ENCODE measurements at places on chromosomes 1 and 21. TPM values are rescaled to one million over a fixed set of nuclear protein-coding genes. Genes with fewer than 3 reads are reported as not detected.

ZNF683 gene
- not detected for total RNA-seq

ANGEL2 gene
- 24.4 TPM for total RNA-seq

RGS4 gene
- 23.8 TPM for total RNA-seq

DRAXIN gene
- total RNA-seq: not detected

LCK gene
- 0.42 TPM for total RNA-seq

C1orf52 gene
- 16.1 TPM for total RNA-seq

ADAMTS4 gene
- total RNA-seq: 2.5 TPM

OR2W3 gene
- 1.9 TPM for total RNA-seq

DNA sequence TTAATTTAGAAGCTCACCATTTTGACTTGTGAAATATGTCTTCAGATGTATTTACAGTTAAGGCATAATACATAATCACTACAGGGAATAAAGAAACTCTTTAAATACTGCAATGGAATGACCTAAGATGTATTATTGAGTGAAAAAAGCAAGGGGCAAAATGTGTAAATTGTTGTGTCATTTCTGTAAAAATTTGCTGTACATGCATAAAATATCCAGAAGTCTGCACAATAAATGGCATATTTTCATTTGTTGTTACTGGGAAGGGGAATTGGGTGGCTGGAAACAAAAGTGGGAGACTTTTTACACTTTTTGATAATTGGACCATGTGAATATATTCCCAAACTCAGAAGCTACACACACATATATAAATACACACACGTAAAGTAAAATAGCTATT, 17.1 kb downstream of the LRIG2 start:
- DNase-seq: no peak
- H3K36me3 ChIP-seq: peaks cover under 1% of the 10 kb centered on the region

DNA sequence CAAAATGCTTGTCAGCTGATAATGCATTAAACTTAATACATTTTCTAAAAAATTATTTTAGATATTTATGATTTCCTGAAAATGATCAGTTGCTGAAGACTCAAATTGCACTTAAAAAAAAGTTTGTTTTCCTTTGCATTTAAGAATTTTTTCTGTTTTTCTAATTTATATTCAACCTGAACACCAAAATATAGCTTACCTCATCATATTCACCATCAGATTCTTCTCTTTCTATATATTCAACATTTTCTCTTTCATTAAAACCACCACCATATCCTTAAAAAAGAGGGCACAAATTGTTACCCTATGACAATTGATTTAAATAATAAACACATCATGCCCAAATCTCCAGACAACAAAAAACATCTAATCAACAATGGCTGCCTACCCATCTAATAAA, 8.6 kb downstream of the ZRANB2 start:
- H3K27me3 ChIP-seq: no peaks in the 10 kb centered on the region
- H3K36me3 ChIP-seq: peaks cover 66% of the 10 kb centered on the region
- no peak for DNase-seq
- H3K4me3 ChIP-seq: no peak overlapping the region
- no peak overlapping the region for H3K27ac ChIP-seq

DNA sequence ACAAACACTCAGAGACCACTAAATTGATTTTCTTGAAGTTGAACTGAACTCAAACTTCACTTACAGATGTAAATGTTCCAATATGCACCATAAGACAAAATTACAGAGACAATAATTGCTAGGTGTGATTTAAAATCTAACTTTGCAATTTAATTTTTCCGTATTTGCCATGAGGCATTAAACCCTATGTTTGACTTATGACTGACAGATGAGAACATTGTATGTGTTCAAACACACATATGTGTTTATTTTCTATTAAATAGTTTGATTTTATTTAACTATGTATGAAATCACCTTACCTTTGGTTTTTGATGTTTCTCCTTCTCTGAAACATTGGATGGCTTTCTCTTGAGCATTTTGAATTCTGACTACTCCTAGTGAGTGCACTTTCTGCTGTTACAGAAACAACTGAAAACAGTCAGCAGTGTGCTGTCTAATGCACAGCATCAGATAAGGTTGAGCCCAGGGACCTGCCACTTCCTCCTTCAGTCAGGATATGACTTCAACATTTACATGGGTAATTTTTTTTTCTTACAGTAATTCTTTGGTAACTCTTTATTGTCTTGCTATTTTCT, at the start of gene SAMSN1:
TSS of gene SAMSN1 (minus strand) at position 410 of the 575 bp plus-strand sequence. CDS start at position 356, 54 bp downstream.
- H3K36me3 ChIP-seq: no peaks in the 10 kb centered on the region
- DNase-seq: no peak
- no peak within 1 kb of the TSS for H3K27ac ChIP-seq
- no peaks in the 10 kb centered on the region for H3K4me1 ChIP-seq
- H3K4me3 ChIP-seq: peak within 1 kb of the TSS; percentile 39

DNA sequence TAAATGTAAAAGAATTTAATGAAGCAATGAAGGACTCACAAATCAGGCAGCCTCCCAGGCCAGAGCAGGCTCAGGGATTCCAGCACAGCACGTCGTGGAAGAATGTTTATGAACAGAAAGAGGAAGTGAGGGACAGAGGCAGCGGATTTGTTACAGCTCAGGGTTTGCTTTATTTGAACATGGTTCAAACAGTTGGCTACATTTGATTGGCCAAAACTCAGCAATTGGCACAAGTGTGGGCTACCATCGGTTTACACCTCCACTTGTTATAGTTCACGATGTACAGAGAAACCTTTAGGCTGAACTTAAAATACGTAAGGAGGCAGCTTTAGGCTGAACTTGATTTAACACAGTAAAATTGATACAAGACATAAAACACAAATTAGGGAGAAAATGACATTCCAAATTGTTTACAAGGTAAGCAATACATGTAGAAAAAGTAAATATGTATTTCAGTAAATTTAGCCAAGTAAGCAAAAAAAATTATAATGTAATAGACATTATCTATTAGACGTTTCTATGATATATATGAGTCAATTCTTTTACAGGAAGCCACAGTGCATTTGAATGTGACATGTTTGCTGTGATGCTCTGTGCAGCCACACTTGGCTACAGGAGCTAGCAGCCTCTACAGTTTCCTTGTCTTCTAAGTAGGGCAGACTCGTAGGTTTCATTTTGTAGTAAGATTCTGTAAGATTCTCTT, 126.5 kb downstream of the ADSS2 start:
- H3K36me3 ChIP-seq: no peaks in the 10 kb centered on the region
- peaks cover 6% of the 10 kb centered on the region for H3K4me1 ChIP-seq
- H3K27ac ChIP-seq: no peak overlapping the region
- H3K27me3 ChIP-seq: no peaks in the 10 kb centered on the region
- H3K4me3 ChIP-seq: no peak overlapping the region
- DNase-seq: no peak

GRCh38 chr1:27237112-27237511, 2.7 kb downstream of the WDTC1 start:
- no peak overlapping the region for H3K4me3 ChIP-seq
- no peaks in the 10 kb centered on the region for H3K27me3 ChIP-seq
- DNase-seq: no peak
- H3K36me3 ChIP-seq: no peaks in the 10 kb centered on the region

GRCh38 chr1:34918977-34919561, 10.4 kb downstream of the DLGAP3 start:
- no peak for DNase-seq
- peaks cover 68% of the 10 kb centered on the region for H3K27me3 ChIP-seq
- H3K4me1 ChIP-seq: no peaks in the 10 kb centered on the region
- H3K36me3 ChIP-seq: no peaks in the 10 kb centered on the region
- H3K27ac ChIP-seq: no peak overlapping the region

GRCh38 chr1:9069326-9070100, at the start of gene SLC2A5:
SLC2A5 (minus strand) TSS chr1:9069635; CDS start chr1:9069536, 99 bp downstream.
- H3K27me3 ChIP-seq: no peaks in the 10 kb centered on the region
- H3K4me3 ChIP-seq: peak within 1 kb of the TSS; percentile 34
- no peaks in the 10 kb centered on the region for H3K36me3 ChIP-seq
- peaks cover 70% of the 10 kb centered on the region for H3K4me1 ChIP-seq
- H3K27ac ChIP-seq: peak within 1 kb of the TSS; percentile 67
- DNase-seq: no peak

DNA sequence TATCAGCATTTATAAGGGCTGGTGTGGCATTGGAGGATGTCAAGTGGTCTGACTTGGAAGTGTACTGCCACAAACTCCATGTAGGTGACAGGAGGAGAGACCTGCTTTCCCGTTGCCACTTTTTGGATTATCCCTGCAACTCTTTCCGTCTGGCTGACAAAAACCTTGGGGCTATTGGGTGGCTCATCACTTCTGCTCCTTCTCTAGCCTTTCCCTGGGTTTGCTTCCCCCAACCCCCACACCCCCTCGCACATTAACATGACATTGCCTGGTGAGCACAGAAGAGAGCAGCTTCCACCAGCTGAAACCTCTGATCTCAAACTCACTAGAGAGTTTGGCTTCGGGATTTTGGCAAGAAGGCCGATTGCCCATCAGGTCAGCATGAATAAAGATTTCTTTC, 39.2 kb downstream of the PROX1 start:
- no peak for DNase-seq
- no peak overlapping the region for H3K27ac ChIP-seq
- H3K4me3 ChIP-seq: no peak overlapping the region

DNA sequence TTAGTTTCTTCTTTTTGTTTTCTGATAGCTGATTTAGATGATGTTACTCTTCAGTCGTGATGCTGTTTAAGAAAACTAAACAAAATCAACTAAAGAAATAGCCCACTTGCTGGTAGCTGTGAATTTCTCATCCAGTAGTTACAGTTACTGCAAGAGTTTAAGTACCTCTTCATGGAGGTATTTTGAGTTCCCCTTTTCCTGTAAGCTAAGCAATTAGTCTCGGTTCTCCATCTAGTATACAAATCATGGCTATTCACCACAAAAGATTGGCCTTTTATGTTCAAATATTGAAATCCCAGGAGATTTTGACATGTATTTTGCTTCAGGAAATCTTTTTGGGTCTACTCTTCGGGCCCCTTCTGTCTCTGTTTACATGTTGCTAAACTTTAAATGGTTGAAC, 31.1 kb downstream of the HUNK start:
- H3K4me1 ChIP-seq: peaks cover under 1% of the 10 kb centered on the region
- no peaks in the 10 kb centered on the region for H3K36me3 ChIP-seq

GRCh38 chr21:38831526-38832467, 26.1 kb downstream of the ETS2 start:
- H3K27me3 ChIP-seq: no peaks in the 10 kb centered on the region
- no peaks in the 10 kb centered on the region for H3K36me3 ChIP-seq
- DNase-seq: peak; percentile 97

GRCh38 chr1:151165281-151165737, 393 bp downstream of the LYSMD1 start:
- no peak for DNase-seq
- H3K27ac ChIP-seq: peak overlapping the region; percentile 93
- peak overlapping the region; percentile 88 for H3K4me3 ChIP-seq

GRCh38 chr21:39319251-39319756, 5.9 kb upstream of the BRWD1 start:
- H3K27ac ChIP-seq: peak overlapping the region; percentile 76
- H3K4me3 ChIP-seq: no peak overlapping the region
- H3K36me3 ChIP-seq: no peaks in the 10 kb centered on the region

DNA sequence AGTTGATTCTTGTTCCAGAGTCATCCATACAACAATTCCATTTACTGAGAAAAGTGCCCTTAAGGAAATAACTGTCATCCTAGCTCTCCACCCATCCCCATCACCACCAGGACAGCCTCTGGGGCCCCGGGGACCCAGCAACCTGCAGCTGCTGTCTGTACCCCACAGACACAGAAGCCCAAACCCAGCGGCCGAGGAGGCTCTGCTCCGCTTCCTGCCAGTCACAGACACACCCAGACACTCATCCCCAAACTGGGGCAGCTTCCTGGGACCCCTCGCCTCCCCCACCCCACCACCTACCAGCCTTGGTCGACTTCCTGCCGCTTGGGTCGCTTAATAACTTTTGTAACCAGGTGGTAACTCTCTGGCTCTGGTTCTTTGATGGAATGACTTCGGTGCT, 121.6 kb upstream of the SLC25A33 start:
- H3K4me1 ChIP-seq: peaks cover 26% of the 10 kb centered on the region
- H3K4me3 ChIP-seq: no peak overlapping the region
- H3K36me3 ChIP-seq: no peaks in the 10 kb centered on the region

DNA sequence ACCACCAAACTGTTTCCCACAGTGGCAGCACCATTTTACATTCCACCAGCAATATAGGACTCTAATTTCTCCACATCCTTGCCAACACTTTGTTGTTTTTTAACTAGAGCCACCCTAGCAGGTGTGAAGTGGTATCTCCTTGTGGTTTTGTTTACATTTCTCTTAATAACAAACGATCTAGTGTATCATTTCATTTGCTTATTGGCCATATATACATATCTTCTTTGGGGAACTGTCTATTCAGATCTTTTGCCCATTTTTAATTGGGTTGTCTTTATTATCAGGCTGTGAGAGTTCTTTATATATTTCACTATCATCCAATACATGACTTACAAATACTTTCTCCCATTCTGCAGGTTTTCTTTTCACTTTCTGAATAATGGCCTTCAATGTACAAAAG, 18.0 kb downstream of the TRIM33 start:
- DNase-seq: no peak
- no peaks in the 10 kb centered on the region for H3K36me3 ChIP-seq
- peaks cover 34% of the 10 kb centered on the region for H3K4me1 ChIP-seq

GRCh38 chr1:44808063-44808937, at the start of gene BTBD19:
BTBD19 (plus strand) TSS chr1:44808523; CDS start chr1:44808821, 298 bp downstream.
- peaks cover 29% of the 10 kb centered on the region for H3K36me3 ChIP-seq
- peak within 1 kb of the TSS; percentile 30 for H3K4me3 ChIP-seq
- peaks cover 100% of the 10 kb centered on the region for H3K4me1 ChIP-seq
- peak within 1 kb of the TSS; percentile 97 for H3K27ac ChIP-seq
- no peak for DNase-seq

- no peak overlapping the region for H3K4me3 ChIP-seq
- no peaks in the 10 kb centered on the region for H3K36me3 ChIP-seq
- no peak overlapping the region for H3K27ac ChIP-seq
- no peak for DNase-seq
- H3K4me1 ChIP-seq: no peaks in the 10 kb centered on the region
Measured at GRCh38 chr1:5220821-5221220, 566.4 kb downstream of the AJAP1 start.

DNA sequence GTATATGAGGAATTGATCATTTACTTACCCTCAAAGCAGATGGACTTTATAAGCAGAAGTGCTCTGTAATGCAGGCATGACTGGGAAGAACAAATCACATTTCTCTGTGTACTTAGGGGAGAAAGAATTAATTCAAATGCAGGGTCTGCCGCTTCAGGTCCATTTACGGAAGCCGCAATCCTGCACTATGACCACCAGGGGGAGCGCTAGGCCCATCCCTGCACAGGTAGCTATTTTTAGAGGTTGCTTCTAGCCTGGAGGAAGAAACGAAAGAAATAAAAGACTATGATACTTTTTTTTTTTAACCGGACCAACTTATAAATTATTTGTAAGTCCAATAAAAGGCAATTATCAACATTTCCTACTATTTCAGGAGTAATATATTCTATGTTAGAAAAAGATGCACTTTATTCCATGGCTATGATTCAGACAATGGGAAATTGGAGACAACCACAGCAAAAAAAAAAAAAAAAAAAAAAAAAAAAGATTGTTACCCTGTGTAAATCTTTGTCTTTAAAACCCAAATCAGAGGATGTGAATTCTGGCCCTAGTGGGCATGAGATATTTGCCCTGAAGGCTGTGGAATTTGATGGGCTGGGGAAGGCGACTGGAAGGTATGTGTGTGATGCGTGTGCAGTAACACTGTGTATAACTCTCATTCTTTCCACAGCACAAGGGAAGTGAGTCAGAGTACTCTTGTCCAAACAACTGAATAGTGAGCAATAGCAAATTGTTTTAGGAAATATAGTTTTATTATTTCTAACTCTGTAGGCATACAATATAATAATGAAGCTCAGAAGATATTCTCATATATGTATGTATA, 12.9 kb upstream of the FYB2 start:
- H3K4me3 ChIP-seq: peak overlapping the region; percentile 19
- H3K36me3 ChIP-seq: no peaks in the 10 kb centered on the region
- no peaks in the 10 kb centered on the region for H3K27me3 ChIP-seq
- H3K4me1 ChIP-seq: no peaks in the 10 kb centered on the region

Measured in esophagus muscularis mucosa (tissue), 4 donors.